Fibroblast of upper back skin (primary cell): ENCODE measurements at places on chromosomes 6 and 20.

DNA sequence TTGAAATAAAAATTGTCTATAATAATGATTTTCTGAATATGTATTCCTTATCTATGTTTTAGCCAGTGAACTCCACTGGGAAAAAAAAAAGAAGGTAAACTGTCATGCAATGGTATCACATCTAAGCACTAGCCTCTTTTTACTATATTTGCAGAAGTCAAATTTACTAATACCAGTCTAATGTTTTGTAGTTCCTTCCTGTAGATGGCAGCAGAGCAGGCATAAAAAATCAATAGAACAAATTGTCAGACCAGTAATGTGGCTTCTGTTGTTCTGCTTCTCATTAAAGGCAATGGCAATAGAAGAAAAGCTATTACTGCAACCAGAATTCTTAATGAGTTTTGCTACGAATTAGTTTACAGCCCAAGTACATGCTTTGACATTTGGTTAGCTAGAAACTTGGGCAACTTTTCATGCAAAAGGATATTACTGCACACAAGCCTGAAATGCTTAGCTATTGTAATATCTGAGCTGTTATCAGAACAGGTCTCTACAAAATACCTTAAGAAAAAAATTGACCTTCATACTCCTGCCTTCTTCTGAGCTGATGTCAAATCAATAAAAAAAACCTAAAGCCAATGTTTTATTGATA is 476.9 kb downstream of the KHDRBS2 start:
- DNase-seq = peak; percentile 2

- no peak for DNase-seq
Measured at GRCh38 chr6:35489066-35489465, 7.8 kb downstream of the TEAD3 start.

- DNase-seq = peak; percentile 49
Measured at GRCh38 chr20:50625986-50626677, 65.2 kb downstream of the RIPOR3 start.

DNA sequence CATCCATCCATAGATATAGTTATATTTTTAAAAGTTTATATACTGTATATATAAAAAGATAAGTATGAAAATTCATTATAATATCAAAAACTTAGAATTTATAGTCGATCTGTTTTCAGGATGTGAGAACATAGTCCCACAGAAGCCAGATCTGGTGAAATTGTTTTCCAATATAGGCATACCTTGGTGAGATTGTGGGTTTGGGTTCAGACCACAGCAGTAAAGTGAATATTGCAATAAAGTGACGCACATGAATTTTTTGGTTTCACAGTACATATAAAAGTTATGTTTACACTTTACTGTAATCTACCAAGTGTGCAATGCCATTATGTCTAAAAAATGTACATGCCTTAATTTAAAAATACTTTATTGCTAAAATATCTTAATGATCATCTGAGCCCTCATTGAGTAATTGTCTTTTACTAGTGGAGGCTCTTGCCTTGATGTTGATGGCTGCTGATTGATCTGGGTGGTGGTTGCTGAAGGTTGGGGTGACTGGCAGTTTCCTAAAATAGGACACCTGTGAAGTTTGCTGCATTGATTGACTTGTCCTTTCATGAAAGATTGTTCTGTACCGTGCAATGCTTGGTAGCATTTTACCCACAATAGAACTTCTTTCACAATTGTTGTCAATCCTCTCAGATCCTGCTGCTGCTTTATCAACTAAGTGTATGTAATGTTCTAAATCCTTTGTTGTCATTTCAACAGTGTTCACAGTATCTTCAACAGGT is 29.8 kb downstream of the AIG1 start:
- DNase-seq = no peak

DNA sequence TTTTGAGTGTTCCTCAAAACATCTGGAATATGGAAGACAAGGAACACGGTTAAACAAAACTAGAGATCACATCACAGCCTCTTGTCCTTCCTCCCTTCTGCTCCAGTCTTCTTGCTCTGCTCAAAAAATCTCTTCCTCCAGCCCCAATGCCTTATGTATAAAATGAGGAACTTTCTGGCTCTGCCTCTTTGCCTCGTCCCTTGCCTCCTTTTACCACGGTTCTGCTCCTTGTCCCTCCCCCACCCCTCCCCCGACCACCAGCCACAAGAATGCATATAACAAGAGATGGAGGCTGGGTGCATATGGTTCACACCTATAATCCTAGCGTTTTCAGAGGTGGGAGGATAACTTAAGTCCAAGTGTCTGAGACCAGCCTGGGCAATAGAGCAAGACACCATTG is 43.6 kb downstream of the PLAGL2 start:
- no peak for DNase-seq

GRCh38 chr6:7390226-7390878 is 744 bp downstream of the RIOK1 start:
- DNase-seq = no peak

- DNase-seq = no peak
Measured at GRCh38 chr20:37204056-37204455, 24.7 kb upstream of the MROH8 start.

DNA sequence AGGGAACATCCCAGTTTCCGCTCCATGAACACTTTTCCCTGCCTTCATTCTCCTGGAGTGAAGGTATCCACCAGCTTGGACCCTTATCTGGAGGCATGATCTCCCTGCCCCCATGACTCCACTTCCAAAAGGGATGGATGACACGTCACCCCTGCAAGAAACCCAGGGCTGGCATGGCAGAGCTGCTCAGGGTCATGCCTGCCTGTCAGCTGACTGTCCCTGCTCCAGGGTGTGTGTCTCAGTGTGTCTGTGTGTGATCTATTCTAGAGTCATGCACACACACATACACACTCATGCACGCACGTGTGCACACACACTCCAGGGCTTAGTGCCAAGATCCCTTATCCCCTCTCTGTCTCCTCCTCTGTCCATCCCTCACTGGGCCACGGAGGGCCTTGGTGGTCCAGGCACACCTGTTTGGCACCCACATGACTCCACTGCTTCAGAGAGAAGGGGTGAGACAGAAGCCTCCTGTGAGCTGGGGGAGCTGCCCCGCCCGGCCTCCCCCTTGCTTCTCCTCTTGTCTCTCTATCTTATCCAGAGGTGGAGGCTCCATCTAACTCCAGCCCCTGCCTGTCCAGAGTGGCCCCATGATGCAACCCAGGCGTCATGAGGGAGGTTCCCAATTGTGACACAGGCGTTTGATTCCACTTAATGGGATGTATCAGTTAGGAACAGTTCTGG is 290.9 kb downstream of the CDC5L start:
- no peak for DNase-seq

GRCh38 chr6:38234934-38235682 is 404.6 kb downstream of the BTBD9 start:
- DNase-seq = no peak

GRCh38 chr6:154243793-154244750 is 112.5 kb downstream of the IPCEF1 start:
- DNase-seq = no peak

GRCh38 chr6:18328540-18328939 is 58.6 kb upstream of the RNF144B start:
- DNase-seq = no peak

GRCh38 chr6:39294133-39294532 is 20.1 kb downstream of the KCNK17 start:
- no peak for DNase-seq

DNA sequence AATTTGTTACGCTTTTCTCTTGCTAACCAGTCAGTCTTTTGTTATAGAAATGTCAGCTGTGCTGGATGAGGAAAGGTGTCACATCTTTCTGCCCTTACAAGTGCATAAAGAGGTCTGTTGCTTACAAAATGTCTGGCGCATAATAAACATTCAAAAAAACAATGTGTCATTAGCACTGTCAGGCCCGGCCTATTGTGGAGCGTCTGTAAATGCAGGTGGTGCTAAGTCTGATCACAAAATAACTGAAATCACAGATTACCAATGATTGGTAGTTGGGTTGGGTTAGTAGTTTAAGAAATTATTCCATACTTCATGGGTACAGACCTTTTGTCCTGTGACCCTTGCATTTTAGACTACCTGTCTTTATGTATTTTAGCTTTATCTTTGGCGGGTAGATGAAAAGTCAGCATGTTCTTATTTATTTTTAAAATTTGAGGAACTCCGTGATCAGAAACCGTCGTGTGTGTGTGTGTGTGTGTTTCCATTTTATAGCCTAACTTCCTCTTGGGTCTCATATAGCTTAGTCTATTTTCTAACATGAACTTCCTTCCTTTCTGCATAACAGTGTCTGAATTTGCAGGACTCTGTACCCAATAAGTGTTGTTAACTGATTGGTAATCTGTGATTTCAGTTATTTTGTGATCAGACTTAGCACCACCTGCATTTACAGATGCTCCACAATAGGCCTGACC is 88.1 kb upstream of the IFNGR1 start:
- DNase-seq = no peak

DNA sequence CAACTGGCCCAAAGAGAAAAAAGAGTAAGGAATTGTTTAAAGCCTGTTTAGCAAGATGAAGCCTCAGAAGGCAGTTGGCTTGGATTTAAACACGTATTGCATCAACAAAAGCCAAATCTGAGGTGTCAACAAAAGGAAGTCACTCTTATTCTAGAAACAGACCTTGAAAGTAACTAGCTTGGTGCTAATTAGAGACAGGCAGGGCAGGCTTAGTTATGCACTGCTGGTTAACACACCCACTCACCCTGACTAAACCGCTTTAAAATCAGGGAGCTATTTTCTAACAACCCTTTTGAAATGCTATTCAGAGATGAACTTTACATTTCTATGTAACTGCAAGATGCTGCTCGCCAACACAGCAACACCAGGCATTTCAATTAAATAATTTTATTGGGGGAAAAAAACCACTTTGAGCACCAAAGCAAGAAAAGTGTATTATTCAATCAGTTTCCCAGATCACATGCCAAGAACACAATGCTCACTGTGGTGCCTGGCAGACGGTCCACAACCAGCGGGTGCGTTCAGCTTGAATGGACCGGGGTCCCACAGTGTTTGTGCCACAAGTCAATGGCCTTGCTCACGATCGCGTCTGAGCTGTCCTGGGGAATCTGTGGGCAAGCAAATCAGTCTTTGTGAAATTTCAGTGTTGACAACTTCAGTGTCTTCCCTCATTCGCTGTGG is 23.6 kb downstream of the TBC1D7 start:
- DNase-seq = no peak

- peak; percentile 13 for DNase-seq
Measured at GRCh38 chr6:90610751-90611542, 24.1 kb upstream of the MAP3K7 start.

DNA sequence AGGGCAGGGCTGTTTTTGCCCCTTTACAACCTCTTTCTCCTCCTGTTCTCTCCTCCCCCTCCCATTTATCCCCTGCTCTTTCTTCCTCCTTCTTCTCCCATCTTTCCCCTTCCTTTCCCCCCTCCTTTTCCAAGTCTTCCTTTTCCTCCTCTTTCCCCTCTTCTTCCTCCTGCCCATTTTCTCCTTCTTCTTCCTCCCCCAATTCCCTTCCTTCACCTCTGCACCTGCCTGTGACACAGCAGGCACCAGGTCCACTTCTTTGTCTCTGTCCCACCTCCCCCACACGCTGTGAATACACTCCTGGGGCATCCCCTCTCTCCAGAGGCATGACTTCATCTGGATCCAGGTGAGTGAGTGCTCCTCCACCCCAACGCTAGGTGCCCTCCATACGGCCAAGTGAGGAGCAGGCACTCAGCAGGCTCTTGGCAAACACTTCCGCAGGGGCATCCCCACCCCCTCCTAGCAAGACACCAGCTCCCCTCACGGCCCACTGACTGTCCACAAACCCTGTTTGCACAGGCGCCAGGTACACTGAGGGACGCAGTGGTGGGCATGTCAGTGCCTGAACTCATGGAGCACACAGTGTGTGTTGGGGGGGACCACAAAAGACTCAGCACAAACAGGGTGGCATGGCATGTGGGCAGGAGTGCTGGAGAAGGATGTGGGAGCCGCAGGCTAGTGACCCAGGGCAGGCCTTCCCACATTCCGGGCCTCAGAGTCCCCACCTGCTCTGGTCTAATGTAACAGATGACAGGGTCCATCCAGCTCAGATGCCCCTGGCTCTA is 10.7 kb upstream of the TLDC2 start:
- no peak for DNase-seq

- DNase-seq = peak; percentile 64
Measured at GRCh38 chr6:134740473-134741199, 209.3 kb downstream of the ALDH8A1 start.
